ENCODE measurements at places on chromosomes 1 and 21.
A peak's percentile ranks its signal among the peaks of the same experiment; 100 is the strongest.

DNA sequence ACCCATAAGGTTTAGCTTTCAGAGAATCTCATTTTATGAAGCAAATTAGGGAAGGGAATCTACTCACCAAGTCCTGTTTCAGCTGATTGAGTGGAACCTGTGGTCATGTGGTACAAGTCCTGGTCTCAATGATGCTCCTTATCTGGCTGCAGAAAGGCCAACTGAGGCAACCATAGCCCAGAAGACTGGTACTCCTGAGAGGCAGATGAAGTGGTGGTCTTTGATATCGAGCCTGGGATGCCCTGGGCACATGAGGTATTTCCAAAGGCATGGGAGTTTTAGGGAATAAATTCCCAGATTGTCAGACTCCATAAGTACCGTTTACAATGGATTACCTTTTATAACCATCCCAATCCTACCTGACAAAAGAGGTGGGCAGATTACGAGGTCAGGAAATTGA is 3.3 kb downstream of the MX1 start:
- no peak for DNase-seq

DNA sequence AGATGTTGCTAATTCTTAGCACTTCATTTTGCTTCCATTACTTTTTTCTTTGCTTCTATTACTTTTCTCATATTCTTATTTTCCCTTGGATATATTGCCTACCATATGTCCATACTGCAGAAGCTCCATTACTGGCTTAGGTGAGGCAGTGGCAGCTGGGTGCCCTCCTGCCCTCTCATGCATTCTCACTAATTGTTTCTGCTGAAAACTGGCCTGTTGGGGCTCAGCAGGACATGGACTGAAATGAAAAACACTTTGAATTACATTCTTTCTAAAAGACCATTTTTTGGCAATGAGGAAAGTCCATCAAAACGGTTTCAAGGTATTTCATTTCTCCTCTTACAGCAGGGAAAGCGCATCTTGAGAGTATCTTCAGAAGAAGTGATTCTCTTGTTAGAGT is 122.9 kb downstream of the MAST2 start:
- no peak for DNase-seq

- DNase-seq = no peak
These were observed 18.0 kb upstream of the FOXD3 start for GRCh38 chr1:63304410-63304809.

- DNase-seq = no peak
These were observed 164.4 kb downstream of the LIPI start for GRCh38 chr21:14046401-14046800.

GRCh38 chr1:8780405-8780804 is 37.0 kb downstream of the RERE start:
- DNase-seq = no peak

DNA sequence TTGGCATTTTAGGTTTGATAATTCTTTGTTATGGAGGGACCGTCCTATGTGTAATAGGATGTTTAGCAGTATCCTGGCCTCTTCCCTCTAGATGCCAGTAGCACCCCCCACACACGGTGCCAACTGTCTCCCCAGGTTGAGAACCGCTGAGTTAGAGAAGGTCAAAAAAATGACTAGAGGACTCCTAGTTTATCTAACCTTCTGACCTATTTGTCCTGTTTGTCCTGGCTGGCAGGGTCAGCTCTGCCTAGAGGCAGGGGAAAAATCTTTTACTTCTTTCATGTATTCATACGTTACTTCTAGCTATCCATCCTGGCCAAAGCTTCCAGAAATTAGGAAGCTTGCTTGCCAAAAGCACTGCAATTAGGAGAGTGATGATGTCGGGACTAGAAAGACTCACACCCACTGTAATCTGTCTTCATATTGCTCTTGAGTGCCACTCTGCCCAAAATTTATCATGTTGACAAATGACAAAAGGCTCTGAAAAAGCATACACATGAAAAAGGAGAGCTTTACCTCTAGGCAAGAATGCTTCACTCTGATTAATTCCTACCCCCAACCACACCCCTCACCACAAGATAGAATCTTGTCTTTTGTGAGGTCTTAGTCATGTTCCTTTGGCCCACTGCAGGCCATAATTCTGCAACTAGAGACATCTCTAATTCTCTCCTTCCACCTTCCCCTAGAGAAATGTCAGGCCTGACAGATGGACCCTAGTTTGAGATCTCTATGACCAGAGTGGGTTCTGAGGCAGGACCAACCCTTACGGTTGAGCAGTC is 14.4 kb upstream of the AKR1A1 start:
- DNase-seq = no peak

DNA sequence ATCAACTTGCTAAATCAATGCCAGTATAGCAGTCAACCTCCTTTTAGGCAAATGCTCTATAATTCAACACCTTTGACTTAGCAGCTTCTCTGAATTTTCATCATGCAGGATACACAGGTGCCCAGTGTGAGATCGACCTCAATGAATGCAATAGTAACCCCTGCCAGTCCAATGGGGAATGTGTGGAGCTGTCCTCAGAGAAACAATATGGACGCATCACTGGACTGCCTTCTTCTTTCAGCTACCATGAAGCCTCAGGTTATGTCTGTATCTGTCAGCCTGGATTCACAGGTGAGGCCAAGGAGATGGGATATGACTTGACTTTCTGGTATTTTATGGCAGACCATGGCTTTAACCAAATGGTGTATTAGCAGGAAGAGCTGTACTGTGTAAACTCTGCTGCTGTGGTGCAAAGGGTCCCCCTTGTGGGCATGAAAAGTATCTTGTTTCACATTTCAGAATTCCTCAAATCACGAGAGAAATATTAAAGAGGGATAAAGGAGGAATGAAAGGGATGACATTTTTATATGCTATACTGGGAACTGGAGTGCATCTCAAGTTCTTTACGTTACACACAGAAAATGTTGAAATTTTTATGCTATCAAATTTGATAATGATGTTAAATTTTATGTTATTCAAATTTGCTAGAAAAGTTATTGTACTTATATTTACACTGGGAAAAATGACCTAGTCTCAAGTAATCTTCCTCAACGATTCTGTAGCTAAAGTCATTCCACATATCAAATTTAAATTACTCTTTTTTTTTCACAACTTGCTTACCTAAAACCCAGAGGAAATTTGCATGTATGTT is 88.9 kb downstream of the CRB1 start:
- no peak for DNase-seq

DNA sequence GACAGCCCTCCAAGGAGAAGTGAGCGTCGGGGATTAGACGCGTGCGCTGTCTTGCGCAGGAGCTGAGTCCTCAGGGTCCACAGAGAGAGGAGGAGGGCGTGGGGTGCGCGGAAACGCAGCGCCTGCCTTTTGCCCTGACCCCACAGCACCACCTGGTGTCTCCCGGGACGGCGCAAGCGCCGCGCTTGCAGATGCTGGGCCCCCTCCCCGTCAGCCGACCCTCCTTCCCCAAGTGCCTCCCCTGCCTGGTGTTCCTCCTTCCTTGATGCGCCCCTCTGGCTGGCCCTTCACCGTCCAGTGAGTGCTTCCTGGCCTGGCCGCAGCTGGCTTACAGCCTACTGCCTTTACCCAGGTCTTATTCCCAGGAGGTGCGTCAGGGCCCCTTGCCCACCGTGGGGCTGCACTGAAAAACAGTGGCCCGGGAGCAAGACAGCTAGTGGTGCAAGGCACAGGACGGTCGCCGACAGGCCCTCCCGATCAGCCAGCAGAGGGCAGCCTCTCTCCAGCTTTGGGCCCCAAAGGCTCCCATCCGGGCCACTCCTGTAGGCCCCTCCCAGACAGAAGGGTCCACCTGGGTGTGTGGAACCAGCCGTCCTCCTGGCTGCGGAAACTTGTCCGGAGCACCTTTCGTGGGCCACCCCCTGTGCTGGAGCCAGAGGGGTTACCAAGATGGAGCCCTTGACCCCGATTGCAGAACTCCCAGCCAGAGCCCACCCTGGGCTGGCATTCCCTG is 12.9 kb upstream of the PHLDA3 start:
- DNase-seq = peak; percentile 85

All from stimulated activated naive CD8-positive, alpha-beta T cell treated with anti-CD3 and anti-CD28 coated beads, Interleukin-15, Interleukin-2, amounts not matched to agents 100 U/mL and 50 U/mL, for 24 hours (primary cell).